ENCODE measurements at places on chromosomes 7 and 10.

- peak; percentile 73 for DNase-seq
These were observed 31.6 kb downstream of the ST7 start for GRCh38 chr7:116984917-116985316.

- no peak for DNase-seq
These were observed 170.9 kb downstream of the POLR1F start for GRCh38 chr7:19537942-19538401.

- no peak for DNase-seq
These were observed 78.5 kb downstream of the OAT start for GRCh38 chr10:124340033-124340760.

DNA sequence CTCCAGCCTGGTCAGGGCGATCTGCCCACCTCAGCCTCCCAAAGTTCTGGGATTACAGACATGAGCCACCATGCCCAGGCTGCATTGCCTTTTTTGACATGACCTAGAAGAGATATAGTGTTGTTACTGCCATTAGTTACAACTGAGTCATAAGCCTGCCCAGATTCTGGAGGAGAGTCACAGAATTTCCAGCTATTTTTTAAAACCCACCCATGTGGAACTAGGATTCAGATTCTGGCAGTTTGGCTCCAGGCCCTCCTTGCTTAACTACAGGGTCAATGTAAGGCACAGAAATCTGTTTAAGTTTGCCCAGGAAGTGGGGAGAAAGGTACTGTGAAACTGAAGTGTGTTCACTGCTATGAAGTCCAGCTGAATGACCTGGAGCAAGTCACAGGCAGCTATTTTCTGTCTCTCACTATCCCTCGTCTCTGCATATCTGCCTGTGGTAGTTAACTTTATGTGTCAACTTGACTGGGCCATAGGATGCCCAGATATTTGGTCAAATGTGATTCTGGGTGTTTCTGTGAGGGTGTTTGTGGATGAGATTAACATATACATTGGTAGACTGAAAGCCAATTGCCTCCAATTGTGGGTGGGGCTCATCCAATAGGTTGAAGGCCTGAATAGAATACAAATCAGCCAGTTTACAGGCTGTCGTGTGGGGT, 8.4 kb upstream of the MARVELD1 start:
- no peak for DNase-seq

- DNase-seq: no peak
These were observed 64.2 kb downstream of the LRMDA start for GRCh38 chr10:75495434-75496190.

- DNase-seq: peak; percentile 93
These were observed 38.1 kb downstream of the FAM107B start for GRCh38 chr10:14736600-14737081.

- DNase-seq: peak; percentile 9
These were observed 969 bp downstream of the SLC35G1 start for GRCh38 chr10:93894516-93895378.

DNA sequence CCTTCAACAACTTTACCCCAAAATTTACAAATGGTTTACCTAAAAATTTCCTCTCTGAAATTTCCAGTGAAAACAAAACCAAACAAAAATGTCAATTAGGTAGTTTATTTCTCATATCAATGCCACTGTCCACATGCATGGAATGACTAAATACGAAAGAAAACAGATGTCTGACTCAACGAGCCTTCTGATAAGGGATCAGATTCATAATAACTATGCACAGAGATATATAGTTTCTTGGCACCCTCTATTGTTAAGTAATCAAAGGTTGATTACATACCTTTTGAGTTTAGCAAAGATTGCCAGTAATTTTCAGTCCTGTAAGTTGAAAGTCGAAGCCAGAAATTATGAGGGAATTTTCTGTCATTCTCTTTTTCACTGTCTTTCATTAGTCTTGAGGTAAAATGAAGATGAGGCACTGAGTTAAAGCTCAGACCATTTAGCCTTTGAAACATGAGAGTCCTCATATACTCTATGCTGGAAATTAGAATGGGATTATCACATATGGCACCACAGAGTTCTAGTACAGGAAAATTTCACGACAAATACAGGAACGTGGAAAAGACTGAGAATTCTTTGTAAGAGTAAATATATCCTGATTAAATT, 519.1 kb upstream of the ANKRD30A start:
- DNase-seq: no peak

DNA sequence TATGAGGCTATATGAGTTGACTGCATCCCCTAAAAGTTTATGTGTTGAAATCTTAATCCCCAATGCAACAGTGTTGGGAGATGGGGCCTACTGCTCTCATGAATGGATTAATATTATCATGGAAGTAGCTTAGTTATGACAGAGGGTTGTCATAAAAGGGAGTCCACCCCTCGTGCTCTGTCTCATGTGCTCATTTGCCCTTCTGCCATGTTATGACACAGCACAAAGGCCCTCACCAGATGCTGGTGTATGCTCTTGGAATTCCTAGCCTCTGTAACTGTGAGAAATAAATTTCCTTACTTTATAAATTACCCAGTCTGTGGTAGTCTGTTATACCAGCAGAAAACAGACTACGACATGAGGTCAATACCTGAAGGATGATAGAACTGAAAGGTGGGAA, 17.6 kb upstream of the PANK1 start:
- DNase-seq: no peak

GRCh38 chr10:79137826-79138225, 69.1 kb downstream of the ZMIZ1 start:
- peak; percentile 35 for DNase-seq

DNA sequence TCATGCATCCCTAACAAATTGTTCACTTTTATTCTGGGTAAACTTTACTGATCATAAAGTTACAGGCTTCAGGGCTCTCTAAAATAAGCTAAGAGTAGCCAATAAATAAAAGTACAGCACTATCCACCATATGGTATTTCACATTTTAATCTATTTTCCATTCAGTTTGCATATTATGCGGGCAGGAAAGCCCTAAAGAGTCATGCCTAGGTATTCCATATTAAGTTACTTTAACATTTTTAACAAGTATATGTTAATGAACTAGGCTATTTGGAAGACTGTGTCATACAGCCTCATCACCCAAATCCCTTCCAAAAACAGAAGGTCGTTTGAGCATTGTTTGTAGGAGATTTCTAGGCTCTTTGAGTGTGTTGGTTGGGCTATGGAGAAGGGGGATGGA, 106.3 kb downstream of the CPED1 start:
- no peak for DNase-seq

DNA sequence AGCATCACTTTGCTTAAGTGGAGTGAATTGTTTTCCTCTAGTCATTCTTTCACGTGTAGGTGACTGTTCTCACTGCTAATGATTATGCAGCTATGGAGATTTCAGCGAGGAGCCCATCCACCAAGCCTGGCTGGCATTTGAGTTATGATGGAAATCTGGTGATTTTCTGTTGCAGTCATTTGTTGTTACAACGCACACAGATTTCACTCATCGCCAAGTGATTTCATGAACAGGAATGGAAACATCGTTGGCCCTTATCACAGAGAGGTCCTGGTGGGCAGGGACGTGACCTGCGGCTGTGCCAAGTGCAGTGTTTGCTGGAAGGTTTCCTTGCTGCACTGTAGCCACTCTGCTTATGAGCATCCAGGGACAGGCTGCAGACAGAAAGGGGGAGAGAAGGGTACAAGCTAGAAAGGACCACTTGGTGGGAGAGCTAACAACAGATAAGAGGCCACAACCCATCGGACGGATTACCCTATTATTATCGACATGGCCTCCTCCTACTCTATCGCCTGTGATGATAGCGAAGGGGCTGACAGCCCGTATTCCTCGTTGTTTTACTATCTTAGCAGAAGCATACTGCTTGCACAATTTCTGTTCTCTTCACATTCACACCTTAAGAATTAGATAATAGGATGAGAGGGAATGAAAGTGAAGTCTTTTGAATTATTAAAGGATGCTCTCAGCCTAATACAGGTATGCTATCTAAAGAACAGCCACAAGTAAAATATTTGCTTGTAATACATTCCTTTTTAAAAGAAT, 99.0 kb upstream of the PITRM1 start:
- DNase-seq: no peak

- no peak for DNase-seq
These were observed 85.7 kb downstream of the ZNF277 start for GRCh38 chr7:112292162-112292561.

DNA sequence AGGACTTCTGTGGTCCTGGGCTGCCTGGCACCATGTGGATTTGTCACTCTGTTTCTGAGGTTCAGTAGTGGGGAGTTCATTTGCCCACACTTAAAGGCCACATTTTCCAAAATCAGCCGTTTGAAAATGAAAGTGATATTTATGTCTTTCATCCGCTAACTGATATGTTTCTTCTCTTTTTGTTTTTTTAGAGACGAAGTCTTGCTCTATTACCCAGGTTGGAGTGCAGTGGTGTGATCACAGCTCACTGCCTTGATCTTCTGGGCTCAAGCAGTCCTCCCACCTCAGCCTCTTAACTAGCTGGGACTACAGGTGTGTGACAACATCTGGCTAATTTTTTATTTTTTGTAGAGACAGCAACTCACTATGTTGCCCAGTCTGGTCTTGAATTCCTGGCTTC, 58.6 kb downstream of the EBLN1 start:
- DNase-seq: no peak

DNA sequence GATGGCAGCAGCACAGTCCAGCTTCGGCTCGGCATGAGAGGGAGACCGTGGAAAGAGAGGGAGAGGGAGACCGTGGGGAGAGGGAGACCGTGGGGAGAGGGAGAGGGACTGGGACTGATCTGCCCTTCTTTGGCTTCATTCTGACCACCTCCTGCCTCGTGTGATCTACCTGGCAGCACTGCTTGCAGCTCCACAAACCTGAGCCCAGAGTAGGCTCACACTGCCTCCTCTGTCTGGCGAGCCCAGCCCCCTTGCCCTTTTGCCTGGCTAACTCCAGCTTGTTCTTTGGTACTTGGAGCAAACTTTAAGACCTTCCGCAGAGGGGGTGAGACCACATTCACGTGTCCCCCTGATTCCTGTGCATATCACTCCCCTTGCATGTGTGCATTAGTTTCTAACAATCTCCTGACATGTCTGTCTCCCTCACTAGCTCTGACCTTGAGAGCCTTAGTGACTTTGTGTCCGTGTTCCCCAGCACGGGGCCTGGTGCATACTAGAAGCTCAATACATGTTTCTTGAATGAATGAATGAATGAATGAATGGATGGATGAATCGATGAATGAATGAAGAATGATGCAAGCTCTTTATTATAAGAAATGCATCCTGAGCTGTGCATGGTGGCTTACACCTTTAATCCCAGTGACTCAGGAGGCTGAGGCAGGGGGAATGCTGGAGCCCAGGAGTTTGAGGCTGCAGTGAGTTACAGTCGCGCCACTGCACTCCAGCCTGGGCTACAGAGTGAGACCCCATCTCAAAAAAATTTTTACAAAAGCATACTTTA, 31.2 kb downstream of the UBTD1 start:
- no peak for DNase-seq

- no peak for DNase-seq
These were observed 381.0 kb upstream of the NRP1 start for GRCh38 chr10:33715303-33715975.

DNA sequence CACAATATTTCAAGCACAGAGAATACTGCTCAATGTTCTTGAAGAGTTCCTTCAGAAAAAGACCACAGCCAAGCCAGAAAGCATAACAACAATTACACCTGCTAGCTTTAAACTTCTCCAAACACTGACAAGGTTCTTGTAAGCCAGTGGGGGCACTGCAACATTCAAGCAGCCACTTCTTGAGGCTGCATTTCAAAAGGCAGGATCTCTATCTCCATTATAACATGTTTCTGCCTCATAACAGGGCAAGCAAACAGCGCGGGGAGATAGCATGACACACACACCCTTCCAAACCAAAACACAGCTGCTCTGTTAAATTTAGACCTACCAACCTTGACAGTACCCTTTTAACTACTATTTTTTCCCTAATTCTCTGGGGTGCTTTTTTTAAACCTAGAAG, 30.8 kb downstream of the CHCHD3 start:
- peak; percentile 90 for DNase-seq

GRCh38 chr10:58691528-58691927, 178.9 kb downstream of the BICC1 start:
- no peak for DNase-seq

DNA sequence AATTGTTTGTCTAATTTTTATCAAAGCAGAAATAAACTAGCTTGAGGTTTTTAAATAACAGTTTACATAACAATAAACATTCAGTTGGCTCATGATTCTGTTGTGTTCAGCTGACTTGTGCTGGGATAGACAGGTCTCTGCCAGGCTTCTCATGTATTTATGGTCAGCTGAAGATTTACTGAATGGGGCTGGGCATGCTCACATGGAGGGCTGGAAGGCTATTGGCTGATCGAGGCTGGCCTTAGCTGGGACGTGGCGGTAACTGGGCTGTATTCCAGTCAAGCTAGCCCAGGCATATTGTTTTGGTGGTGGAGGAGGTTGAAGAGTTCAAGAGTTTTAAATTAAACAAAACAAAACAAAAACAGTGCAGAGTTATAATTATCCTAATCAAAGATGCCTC, 251.0 kb upstream of the MTPN start:
- DNase-seq: no peak

GRCh38 chr10:98259606-98260315, 8.2 kb downstream of the LOXL4 start:
- DNase-seq: no peak

DNA sequence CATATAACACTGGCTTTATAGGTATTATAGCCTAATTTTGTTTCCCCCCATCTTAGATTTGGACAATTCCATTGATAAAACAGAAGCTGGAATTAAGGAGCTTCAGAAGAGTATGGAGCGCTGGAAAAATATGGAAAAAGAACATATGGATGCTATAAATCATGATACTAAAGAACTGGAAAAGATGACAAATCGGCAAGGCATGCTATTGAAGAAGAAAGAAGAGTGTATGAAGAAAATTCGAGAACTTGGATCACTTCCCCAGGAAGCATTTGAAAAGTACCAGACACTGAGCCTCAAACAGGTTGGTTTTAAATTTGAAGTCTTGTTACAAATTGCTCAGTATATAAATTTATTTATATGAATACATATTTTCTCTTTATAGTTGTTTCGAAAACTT, 34.1 kb downstream of the SMC3 start:
- DNase-seq: no peak

- DNase-seq: no peak
These were observed 3.1 kb downstream of the SMURF1 start for GRCh38 chr7:99140813-99141212.

- DNase-seq: no peak
These were observed 261.9 kb downstream of the ARL4A start for GRCh38 chr7:12949060-12949931.

DNA sequence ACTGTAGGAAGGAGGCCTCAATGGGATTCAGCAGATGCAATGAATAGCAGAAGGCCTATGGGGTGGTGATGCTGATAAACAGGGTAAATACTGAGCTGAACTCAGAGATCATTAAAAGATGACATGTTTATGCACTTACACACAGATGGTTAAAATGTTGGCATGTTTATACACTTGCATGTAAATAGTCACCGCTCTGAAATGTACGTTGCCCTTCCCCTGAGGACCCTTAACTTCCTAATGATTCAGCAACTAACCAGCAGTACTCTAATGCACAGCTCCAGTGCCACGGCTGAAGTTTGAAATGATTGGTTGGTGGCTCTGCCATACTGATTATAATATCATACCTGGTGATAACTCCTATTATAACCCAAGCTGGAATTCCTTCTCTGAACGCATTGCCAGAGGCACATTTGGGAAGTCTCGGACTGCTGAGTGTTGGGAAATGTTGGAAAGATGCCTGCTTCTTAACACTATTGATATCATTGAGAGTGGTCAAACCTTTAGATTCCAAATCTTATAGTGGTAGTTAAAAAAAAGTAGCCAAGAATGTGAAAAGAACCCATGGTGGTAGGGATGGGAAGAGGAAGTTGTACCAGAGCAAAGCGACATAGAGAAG, 3.7 kb upstream of the CAV1 start:
- no peak for DNase-seq

All from NAMALWA (cell line).